NT2/D1 (cell line): ENCODE measurements at places on chromosomes 6 and 20.
A peak's percentile ranks its signal among the peaks of the same experiment; 100 is the strongest.

- no peak for DNase-seq
These were observed 454.9 kb downstream of the BTBD3 start for GRCh38 chr20:12372557-12372956.

DNA sequence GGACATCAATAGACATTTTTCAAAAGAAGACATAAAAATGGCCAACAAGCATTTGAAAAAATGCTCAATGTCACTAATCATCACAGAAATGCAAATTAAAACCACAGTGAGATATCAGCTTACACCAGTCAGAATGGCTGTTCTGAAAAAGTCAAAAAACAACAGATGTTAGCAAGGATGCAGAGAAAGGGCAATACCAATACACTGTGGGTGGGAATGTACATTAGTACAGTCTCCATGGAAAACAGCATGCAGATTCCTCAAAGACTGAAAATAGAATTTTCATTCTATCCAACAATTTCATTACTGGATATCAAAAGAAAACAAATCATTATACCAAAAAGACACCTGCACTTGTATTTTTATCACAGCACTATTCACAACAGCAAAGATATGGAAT is 85.3 kb downstream of the DCDC2 start:
- DNase-seq, result no peak

DNA sequence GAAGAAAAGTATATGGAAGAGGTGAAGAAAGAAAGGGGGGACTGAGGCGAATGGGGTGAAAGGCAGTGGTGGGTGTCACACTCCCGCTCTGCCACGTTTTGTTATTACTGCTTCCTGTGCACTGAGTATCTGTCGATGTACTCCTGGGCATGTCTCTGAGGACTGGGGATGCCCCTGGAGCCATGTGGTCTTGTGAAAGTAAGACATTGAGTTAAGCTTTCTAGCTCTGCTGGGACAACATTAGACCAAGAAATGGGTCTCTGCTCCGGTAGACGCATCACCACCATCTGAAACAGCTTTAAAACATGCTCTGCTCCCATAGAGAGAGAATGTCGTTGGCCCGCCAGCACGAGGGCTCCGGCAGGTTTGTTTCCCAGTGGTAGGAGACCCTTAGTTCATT is 40.0 kb downstream of the IRF4 start:
- DNase-seq, result no peak

DNA sequence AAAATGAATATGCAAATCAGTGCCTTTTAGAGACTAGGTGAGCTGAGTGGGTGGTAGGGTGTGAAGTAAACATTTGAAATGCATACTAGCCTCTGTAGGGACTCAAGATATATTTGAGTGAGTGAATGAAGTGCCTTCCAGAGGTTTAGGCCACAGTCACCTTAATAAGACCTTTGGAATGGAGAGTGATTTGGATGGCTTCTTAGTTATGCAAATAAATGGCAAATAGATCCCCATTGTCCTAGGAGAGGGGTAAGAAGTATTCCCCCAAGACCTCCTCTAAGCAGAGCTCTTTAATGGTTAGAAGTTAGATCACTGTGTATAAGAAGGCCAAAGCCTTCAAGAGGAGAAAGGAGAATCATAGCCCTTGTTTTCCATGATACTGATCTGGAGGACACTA is 47.8 kb upstream of the IMPG1 start:
- peak; percentile 69 for DNase-seq

DNA sequence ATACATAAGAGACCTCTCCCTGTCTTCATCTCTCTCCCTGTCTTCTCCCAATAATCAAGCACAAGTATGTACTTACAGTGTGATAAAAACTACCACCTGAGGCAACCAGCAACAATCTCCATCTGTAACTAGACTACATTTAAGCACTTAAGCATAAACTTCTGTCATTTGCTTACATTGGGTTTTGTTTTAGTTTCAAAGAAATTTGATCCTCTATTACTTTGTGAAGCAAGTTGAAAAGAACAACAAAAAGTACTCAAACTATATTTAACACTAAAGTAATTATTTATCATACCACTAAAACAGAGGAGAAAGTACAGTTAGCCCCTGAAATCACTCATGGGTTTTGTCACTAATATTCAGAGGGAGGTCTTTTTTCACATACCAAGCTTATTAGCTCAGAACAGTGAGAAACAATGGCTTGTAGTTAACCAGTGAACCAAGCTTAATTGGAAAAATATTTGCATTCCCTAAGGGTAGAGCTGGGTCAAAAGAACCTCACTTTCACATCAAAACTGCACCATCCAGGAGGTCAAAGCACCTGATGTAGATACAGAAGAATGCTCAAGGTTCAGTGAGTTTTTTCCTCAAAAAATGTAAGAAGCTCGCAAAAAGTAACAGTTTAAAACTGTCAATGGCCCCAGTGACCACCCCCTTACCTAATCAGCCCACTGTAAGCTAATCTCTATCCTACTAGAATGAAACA is 34.1 kb downstream of the DCDC2 start:
- DNase-seq, result no peak

GRCh38 chr6:166921570-166921969 is 34.8 kb downstream of the RNASET2 start:
- no peak for DNase-seq

DNA sequence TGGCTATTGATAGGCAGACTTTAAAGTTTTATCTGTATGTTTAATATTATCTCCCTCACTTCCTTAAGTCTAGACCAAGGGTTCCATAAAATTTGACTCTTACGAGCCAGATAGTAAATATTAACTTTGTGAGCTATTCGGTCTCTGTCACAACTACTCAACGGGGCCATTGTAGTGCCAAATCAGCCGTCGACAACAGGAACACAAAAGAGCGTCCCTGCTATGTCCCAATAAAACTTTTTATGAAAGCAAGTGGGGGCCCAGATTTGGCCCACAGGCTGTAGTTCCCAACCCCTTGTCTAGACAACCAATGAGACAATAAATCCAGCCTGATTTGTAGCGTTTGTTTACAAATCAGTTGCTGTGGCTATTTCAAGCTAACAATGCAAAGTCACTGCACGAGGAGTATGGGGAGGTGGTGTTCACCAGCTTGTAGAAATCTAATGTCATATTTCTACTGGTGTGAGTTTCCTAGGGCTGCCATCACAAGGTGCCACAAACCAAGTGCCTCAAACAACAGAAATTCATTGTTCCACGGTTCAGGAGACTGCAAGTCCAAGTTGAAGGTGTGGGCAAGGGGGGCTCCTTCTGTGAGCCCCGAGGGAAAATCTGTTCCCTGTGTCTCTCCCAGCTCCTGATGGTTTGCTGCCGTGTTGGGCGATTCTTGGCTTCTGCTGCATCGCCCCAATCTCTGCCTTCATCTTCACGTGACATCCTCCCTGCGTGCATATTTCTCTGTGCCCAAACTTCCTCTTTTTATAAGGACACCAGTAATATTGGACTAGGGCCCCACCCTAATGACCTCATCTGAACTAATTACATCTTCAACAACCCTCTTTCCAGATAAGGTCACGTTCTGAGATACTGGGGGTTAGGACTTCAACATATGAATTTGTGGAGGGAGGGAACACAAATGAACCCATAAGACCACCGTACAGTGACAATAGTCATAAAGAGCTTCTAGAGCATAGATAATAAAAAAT is 356.0 kb upstream of the JARID2 start:
- DNase-seq, result no peak

GRCh38 chr6:150172929-150173328 is 30.1 kb downstream of the PPP1R14C start:
- no peak for DNase-seq

DNA sequence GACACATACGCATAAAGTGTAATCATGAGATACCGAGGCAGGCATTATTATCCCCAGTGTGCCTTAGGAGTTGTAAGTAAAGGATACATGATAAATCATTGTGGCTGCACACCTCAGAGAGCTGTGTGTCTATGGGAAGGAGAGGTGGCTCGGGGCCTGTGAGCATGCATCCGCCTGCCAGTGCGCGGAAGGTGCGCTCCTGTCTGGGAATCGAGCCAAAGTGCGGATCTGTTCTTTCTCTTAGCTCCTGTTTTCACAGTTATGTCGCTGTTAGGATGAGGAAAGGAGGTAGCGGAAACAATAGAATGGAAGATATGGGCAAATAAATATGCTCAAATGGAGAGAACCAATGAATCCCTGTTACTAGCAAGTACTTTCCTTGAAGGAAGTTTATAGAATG is 98.0 kb downstream of the ANKRD6 start:
- DNase-seq, result no peak
